ENCODE measurements at places on chromosomes 16 and 17.

- DNase-seq, result no peak
Observed at GRCh38 chr16:27085182-27085581, 18.5 kb downstream of the C16orf82 start.

DNA sequence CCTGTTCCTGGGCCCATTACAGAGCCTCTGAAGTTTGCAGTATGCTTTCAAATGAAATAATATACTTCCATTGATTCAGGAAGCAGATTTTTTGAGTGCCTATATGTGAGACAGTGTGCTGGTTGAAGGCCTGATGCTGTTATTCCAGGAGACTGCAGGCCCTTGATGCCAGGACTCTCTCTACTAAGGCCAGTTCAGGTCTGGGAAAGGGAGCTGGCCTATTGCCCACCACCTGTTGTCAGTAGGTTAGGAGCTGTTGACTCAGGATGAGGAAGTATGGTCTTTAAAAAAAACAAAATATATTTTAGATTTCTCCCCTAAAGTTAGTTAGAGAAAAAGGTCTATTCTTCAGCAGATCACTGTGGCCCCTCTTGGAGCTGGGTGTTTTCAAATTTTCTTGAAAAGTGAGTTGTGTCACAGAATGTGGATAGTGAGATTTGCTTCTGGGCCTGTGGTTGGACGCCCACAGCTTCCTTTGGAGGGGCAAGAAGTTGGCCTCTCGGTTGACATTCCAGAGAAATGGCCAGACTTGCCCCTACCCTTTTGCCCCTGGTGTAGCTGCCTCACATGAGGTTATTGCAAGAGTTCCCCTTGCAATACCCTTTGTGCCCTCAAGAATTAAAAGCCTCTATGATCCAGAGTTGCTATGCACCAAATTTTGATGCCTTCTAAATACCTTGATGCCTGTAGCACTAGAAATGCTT is 7.9 kb downstream of the ESRP2 start:
- no peak for DNase-seq

- no peak for DNase-seq
Observed at GRCh38 chr17:44088254-44088653, 17.7 kb downstream of the G6PC3 start.

DNA sequence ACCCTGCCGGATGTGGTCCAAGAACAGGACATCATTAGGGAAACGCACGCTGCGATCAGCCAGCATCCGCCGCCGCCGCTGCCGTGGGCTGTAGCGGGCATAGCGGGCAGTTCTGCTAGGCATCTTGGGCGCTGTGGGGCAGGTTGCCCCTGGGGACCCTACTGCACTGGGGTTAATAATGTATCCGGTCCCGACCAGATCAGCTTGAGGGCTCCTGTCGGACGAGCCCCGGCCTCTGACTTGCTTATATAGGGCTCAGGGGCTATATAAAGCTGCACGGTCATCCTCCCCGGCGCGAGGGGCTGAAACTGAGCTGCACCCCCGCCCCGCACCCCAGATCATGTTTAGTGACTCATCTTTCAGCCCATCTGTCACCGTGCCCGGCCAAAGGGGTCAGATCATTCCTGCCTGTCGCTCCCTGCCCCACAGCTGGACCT is at the start of gene PPP1R27:
PPP1R27 (minus strand) TSS at position 220 of the 437 bp plus-strand sequence; CDS start at position 123, 97 bp downstream.
- no peak for DNase-seq

DNA sequence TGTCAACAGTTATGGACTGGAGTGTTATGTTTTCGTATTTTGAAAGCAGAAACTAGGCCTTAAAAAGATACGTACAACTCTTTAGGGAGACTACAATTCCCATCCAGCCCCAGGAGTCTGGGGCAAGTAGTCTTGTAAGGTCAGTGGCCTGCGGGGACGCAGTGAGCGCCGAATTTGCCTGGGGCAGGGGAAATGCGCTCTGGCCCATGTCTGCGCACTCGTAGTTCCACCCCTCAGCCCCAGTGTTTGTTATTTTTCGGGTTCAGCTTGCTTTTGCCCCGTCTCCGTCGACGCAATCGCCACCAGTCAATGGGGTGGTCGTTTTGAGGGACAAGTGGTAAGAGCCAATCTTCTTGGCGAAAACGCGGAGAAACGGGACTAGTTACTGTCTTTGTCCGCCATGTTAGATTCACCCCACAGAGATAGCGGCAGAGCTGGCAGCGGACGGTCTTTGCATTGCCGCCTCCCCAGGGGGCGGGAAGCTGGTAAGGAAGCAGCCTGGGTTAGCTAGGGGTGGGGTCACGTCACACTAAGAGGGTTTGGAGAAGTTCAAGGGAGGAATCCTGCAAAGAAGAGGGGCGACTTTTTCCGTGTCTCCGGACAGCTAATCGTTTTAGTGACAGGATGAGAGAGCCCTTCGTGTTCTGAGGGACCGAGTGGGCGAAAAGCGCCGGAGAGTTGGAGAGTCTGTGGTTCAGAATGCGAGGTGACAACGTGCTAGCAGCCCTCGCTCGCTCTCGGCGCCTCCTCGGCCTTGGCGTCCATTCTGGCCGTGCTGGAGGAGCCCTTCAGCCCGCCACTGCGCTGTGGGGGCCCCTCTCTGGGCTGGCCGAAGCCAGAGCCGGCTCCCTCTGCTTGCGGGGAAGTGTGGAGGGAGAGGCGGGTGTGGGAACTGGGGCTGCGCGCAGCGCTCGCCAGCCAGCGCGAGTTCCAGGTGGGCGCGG is 1.1 kb upstream of the BRCA1 start:
- no peak for DNase-seq

DNA sequence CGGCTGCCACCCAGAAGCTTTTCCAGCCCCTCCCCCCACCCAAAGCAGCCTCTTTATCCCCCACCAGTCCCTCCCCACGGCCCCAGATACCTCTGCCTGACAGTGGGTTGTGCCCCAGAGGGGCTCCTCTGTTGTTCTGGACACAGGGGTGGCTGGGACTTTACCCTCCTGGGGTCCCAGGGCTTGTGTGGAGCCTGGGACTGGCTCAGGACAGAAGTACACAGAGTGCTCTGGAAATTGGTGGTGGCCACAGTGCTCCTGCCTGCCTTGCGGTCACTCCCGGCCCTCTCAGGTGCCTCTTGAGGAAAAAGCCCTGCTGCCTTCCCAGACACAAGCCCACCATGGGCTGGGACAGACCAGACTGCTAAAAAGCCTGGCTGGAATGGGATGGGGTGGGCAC is 68.2 kb downstream of the RAB11FIP4 start:
- DNase-seq, result no peak

DNA sequence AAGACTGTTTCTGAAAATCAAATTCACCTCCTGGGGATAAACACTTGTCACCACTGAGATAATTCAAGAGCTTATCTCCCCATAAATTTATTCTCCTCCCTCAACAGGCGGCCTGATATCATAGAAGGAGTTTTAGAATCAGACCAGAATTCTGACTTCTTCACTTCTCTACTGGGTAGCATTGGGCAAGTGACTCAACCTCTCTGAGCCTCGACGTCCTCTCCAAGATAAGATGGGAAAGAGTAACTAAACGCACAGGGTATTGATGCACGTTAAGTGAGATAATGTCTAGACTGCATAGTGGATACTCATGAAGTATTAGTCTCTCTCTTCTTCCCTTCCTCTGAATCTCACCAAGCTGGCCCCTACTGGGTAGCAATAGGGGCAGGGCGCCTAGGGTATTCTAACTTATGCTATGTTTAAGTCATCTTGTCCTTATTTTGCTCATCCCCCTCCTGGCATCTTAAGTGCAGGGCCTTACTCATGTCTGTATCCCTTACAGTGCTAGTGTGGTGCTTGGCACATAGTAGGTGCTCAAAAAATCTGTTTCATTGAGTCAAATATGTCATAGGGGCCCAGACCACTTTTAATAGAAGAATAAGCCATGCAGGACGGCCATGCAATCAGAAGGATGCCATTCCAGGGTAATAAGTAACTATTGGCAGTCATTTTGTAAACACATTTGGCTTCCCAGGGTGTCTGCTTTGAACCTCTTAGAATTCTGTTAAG is 476.4 kb upstream of the CCL2 start:
- no peak for DNase-seq
